ENCODE measurements at places on chromosomes 2 and 18.

DNA sequence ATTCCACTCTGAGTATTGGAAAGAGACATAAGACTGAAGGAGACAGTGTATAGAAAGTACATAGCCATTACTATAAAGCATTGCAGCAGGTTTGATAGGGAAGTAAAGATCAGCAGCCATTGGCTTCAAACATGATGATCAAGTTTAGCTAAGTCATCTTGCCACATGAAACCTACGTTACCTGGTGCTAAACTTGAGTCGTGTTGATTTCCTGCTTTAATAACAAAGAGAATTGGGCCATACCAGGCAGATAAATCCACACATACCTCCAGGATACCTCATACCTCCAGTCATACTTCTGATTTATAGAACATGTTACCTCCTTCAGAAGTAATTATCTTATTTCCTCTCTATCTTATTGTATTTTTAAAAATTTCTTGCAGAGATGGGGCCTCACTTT is 10.3 kb upstream of the KYNU start:
- DNase-seq: no peak

- DNase-seq: no peak
Measured at GRCh38 chr2:218895326-218895725, 14.7 kb downstream of the WNT10A start.

- no peak for DNase-seq
Measured at GRCh38 chr2:60551240-60552077, 2.0 kb downstream of the BCL11A start.

GRCh38 chr18:45386041-45386655 is 229.1 kb upstream of the SLC14A2 start:
- no peak for DNase-seq

DNA sequence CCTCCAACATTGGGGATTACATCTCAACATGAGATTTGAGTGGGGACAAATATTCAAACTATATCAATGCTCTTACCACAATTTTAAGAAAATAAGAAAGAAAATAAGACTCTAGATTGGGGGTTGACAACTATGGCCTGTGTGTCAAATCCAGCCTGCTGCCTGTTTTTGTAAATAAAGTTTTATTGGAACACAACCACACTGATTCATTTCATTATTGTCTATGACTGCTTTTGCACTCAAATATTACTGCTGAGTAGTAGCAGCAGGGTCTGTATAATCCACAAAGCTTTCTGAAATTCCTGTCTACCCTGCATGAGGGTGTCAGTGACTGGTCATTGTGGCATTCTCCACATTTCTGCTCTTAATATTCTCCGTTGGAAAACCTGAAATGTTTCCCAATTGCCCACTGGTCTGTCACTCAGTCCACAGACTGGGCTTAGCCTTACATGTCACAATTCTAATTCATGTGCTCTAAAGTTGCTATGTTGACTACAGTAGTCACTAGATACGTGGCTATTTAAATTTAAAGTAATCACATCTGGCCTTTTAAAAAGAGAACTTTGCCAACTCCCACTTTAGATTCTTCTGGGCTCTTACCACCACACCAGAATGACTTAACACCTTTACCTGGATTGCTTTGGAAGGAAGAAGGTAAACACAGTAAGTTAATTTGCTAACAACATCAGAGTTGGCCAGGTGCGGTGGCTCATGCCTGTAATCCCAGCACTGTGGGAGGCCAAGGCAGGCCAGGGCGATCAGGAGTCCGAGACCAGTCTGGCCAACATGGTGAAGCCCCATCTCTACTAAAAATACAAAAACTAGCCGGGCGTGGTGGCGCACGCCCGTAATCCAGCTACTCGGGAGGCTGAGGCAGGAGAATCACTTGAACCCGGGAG is 86.9 kb downstream of the CLHC1 start:
- no peak for DNase-seq

GRCh38 chr2:10255189-10256030 is 47.3 kb upstream of the HPCAL1 start:
- DNase-seq: no peak

GRCh38 chr18:51711298-51711889 is 513.9 kb upstream of the MEX3C start:
- DNase-seq: no peak

DNA sequence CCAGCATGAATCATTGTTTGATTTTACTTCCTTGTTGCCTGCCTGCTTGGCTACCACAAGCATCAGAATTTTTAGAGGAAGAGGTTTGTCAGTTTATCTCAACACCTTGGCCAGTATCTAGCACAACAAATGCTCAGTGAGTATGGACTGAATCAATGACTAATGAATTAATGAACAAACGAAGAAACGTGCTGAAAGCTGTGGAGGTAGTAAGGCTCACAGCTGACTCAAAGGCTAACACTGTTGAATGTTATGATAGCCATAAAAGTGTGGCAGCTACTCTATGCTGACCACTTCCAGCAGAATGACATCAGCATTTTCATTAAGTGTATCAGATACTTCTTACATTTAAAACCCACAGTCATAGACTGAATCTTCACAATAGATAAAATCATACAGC is 543.4 kb downstream of the IRS1 start:
- no peak for DNase-seq

GRCh38 chr18:40414155-40414754 is 1540.8 kb upstream of the PIK3C3 start:
- no peak for DNase-seq

DNA sequence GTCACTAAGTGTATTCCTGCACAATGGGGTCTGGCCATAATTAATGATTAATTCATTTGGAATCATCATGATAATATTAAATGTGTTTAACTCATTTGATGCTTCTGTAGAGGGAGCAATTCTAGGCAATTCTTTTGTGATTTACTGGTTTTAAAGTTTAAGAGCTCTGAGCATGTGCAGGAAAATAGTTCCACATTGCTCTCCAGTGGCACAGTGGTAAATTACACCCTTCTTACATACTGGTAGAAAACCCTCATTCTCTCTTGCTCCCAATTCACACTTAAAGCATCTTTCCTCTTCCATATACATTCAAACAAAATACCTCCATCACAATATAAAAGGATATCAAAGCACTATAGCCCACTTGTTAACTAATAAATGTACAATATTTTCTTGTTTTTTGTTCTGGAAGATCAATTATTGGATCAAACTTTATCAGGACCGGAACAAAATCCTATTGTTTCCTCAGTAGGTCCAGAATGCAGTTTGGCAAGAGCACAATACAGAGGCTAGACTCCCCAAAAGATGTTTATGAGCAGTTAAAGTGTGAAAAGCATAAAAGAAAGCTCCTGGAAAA is 844.3 kb downstream of the MBD2 start:
- DNase-seq: peak; percentile 0

- no peak for DNase-seq
Measured at GRCh38 chr2:584863-585823, 92.1 kb downstream of the TMEM18 start.

DNA sequence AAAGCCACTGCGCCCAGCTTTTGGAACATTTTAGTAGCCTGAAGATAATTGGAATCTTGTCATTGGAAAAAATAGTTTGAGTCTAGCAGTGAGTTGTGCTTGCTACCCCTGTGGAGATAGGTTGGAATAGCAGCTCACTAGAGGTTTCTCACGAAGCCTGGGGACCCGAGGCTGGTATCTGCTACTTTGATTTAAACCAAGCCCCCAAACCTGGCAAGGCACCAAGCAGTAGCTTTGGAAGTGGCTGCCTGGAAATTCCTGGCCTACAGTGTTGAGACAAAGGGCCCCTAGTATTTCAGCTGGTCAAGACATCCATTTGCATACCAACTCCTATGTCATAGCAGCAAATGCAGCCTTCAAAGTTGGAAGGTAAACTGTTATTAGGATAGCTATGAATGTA is 42.1 kb downstream of the NOP58 start:
- no peak for DNase-seq
